ENCODE measurements at places on chromosomes 4 and X.

GRCh38 chr4:72449705-72450104 is 119.3 kb downstream of the ADAMTS3 start:
- DNase-seq = peak; percentile 22

DNA sequence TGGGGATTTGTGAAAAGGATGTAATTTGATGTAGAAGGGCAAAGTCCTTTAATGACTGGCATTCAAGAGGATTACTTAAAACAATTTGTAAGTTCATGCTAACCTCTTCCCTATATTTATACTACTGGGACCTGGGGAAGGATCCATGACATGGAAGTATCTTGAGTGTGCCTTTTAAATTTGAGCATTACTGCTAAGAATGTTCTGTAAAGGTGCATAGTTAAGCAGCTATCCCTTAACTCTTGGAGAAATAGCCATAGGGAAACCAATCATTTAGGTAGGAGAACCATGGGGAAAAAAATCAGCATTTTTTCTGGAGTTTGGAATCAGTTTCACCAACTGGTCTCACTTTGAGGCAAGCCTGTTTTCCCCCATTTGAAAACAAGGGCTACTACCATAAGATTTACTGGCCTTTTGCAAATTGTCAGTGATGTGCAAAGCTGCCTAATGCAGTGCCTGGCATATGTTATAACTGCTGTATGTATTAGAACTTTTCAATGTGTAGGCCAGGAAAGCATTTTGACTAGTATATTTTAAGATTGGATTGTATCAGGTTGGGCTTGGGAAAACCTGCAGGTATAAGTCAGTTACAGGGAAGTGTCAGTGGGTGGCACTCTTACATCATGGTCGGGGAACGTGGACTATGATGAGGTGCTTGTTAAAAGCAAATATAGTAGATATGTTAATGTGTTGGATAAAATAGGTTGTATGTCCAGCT is 72.1 kb downstream of the PRSS12 start:
- peak; percentile 76 for DNase-seq

- DNase-seq = peak; percentile 71
Measured at GRCh38 chr4:182492423-182492822, 249.2 kb downstream of the TENM3 start.

- DNase-seq = no peak
Measured at GRCh38 chr4:9758641-9759317, 22.7 kb upstream of the DRD5 start.

GRCh38 chrX:47145395-47146120 is 537 bp downstream of the RBM10 start:
- DNase-seq = no peak

- DNase-seq = no peak
Measured at GRCh38 chrX:23513121-23513520, 154.2 kb upstream of the PRDX4 start.

DNA sequence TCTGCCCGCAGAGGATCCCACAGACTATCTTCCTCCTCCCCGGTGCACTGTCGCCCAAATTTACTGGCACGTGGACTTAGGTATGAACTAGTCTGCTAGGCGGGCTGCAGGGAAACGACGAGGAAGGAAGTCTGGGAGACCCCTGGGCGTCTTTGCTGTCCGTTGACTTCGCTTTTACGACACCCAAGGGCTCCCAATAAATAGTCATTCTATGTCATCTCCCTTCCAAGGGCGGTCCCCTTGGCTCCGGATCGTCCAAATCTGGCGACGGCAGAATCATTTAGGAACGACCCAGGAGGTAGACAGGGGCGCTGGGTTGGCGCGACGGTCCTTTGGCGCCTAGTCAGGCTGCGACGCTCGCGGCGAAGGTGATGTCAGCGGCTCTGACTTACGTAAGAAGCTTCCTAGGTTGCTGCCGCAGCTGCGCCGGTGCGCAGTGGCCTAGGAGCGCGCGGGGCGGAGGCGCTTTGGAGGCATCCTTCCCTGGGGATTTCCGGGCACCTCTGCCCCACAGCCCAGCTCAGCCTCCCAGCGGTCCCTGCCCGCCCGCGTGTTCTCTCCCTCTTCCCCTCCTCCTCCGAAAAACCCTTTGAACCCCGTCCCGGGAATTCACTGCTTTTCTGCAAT is 2.2 kb downstream of the NHS start:
- no peak for DNase-seq

DNA sequence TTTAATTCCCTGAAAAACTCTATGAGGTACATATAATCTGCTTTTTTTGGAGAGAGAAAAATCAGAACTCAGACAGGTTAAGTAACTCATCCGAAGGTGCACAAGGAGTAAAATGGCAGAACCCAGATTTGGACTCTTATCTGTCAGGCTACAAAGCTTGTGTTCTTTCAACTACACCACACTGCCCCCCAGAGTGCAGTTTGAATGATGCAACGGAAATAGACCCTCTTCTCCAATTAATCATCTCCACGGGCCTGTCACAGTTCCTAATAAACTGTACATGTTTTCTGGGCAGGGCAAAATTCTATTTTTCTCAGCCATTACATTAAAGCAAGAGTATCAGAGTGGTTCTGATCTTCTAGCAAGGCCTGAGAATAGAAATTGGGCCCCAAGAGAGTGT is 35.3 kb upstream of the DCX start:
- DNase-seq = no peak

- DNase-seq = no peak
Measured at GRCh38 chr4:181578911-181579310, 664.3 kb upstream of the TENM3 start.

GRCh38 chr4:186999686-187000085 is 276.0 kb upstream of the FAT1 start:
- DNase-seq = peak; percentile 50

Measured in fibroblast of skin of abdomen (primary cell).